ENCODE measurements at places on chromosomes 5 and 9. TPM values are rescaled to one million over a fixed set of nuclear protein-coding genes. Genes with fewer than 3 reads are reported as not detected.

DNA sequence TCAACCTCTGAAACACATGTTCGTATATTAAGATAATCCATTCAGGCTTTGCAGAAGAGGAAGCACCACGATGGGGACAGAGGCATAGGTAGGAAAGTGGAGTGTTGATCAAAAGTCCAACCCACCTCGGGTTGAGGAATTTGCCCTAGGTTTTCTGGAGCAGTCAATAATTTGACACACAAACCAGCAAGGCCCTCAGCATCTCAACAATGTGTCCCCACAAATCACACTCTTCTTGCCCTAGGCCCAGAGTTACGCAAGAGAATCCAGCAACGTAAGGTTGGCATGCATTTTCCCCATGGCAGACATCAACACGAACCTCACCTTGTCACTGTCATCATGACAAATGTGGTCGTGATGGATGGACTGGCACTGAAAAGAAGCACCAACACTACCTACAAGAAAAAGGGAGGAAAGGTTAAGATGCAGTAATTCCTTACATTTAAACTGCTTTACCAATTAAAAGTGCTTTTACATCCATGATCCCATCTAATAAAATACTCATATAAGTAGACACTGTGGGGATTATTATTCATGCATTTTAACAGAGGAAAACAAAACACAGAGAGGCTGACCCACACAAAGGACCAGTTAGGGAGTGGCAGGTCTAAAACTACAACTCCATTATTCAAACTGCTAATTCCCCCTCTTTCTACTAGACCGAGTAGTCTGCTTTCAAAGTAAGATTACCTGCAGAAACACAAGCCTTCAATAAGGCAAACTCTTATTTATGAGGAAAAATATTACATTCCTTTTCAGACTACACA, 24.4 kb upstream of the RNF38 start:
- H3K27ac ChIP-seq, result no peak overlapping the region
- peaks cover 33% of the 10 kb centered on the region for H3K4me1 ChIP-seq
- DNase-seq, result no peak
- H3K27me3 ChIP-seq, result no peaks in the 10 kb centered on the region

DNA sequence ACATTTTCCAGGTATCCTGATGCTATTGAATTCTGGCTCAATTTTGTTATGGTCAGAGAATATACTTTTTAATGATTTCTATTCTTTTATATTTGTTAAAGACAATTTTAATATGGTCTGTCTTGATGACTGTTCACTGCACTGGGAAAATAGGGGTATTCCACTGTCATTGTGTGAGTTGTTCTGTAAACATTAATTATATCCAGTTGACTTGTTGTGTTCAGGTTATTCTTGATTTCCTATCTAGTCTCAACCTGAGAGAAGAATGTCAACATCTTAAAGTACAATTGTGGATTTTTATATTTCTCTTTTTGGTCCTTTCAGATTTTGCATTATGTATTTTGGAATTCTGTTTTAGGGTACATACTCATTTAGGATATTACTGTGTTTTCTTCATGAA, 59.9 kb upstream of the EXOC3 start:
- no peak overlapping the region for H3K27ac ChIP-seq
- no peak overlapping the region for H3K4me3 ChIP-seq
- H3K27me3 ChIP-seq, result peaks cover 17% of the 10 kb centered on the region
- H3K4me1 ChIP-seq, result no peaks in the 10 kb centered on the region
- DNase-seq, result no peak
- peaks cover 8% of the 10 kb centered on the region for H3K36me3 ChIP-seq

- H3K27me3 ChIP-seq, result no peaks in the 10 kb centered on the region
- H3K27ac ChIP-seq, result no peak within 1 kb of the TSS
- no peak for DNase-seq
- H3K4me3 ChIP-seq, result no peak within 1 kb of the TSS
Measured at GRCh38 chr5:79069488-79070349, at the start of the genes BHMT2 and DMGDH. Gene BHMT2 (plus strand): TSS chr5:79069767. CDS start chr5:79069783, 16 bp downstream. Gene DMGDH (minus strand): TSS chr5:79069674. CDS start chr5:79069620, 54 bp downstream.

DNA sequence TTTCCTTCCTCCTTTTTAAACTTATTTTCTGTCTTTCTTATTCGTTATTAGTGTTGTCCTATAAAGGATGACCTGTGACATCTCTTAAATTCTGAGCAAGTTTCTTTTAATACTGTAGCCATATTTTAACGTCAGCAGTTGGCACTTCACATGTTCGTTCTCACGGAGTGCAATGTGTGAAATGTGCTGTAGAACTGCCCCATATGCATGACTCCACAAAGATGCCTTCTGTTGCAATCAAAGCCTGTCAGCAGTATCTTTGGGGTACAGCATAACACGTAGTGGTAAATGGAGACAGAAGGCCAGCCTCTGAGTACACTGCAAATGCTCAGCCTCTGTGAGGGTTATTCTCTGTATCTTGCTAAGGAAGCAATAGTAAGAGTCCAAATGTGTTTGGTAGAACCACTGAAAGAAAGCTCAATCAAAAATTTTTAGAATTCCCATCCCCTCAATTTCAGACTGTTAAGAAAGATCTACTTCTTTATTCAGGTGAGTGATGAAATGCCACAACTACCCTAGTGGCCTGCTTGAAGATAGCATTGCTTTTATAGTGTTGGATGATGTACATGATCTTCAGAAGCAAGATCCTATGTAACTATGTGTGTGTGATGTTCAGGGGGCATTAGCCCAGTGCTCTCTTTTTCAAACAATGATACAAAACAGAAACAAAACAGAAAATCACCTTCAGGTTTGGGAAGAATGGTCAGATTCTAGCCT, 277.7 kb downstream of the TMEM167A start:
- no peak for DNase-seq
- H3K4me3 ChIP-seq, result no peak overlapping the region
- peaks cover 6% of the 10 kb centered on the region for H3K4me1 ChIP-seq

- H3K27ac ChIP-seq, result no peak overlapping the region
- peaks cover 18% of the 10 kb centered on the region for H3K36me3 ChIP-seq
- H3K4me3 ChIP-seq, result peak overlapping the region; percentile 11
- H3K27me3 ChIP-seq, result no peaks in the 10 kb centered on the region
Measured at GRCh38 chr5:55303238-55303690, 4.2 kb downstream of the DHX29 start.

DNA sequence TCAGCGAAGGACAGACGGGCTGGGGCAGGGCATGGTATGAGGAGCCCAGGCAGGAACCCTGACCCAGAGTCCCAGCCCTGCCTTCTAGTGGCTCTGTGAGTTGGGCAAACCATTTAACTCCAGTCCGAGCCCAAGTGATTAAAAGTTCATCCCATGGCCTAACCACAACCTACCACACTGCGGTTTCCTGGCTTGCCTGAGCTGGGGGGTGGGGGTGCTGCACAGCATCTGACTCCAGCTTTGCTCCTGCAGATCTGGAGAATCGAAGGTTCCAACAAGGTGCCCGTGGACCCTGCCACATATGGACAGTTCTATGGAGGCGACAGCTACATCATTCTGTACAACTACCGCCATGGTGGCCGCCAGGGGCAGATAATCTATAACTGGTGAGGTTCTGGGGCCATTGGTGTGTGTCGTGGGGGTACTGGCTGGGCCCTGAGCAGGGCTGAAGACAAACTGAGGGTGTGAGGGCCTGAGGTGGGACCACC, 49.0 kb downstream of the STOM start:
- no peak overlapping the region for H3K27ac ChIP-seq
- no peaks in the 10 kb centered on the region for H3K27me3 ChIP-seq
- DNase-seq, result no peak
- peaks cover 6% of the 10 kb centered on the region for H3K36me3 ChIP-seq

GRCh38 chr5:91670563-91670962, 287.4 kb upstream of the ARRDC3 start:
- no peak overlapping the region for H3K27ac ChIP-seq
- no peaks in the 10 kb centered on the region for H3K4me1 ChIP-seq
- no peaks in the 10 kb centered on the region for H3K27me3 ChIP-seq
- DNase-seq, result no peak
- no peaks in the 10 kb centered on the region for H3K36me3 ChIP-seq

DNA sequence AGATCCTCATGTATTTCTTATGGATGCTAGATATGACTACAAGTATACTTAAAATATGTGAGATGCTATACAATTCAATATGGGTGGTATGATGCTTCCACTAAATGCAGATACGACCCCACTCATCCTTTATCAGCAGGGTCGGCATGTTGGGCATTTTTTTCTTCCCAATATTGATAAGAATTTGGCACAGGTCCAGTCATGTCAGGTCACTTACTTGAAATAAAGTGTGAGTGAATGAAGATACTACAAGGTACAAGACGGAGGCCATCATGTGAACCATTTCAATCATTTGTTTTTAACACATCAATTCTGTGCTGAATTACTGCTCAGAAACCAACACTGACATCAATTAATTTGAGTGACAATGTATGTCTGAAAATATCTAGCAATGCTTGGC, 146.9 kb upstream of the GNA14 start:
- H3K36me3 ChIP-seq, result peaks cover 15% of the 10 kb centered on the region
- DNase-seq, result no peak
- peaks cover 13% of the 10 kb centered on the region for H3K4me1 ChIP-seq
- H3K27me3 ChIP-seq, result no peaks in the 10 kb centered on the region

GRCh38 chr5:178483620-178484019, 106.6 kb downstream of the COL23A1 start:
- peak overlapping the region; percentile 93 for H3K27ac ChIP-seq
- no peak overlapping the region for H3K4me3 ChIP-seq
- H3K4me1 ChIP-seq, result peaks cover 63% of the 10 kb centered on the region
- no peaks in the 10 kb centered on the region for H3K27me3 ChIP-seq
- no peak for DNase-seq
- H3K36me3 ChIP-seq, result no peaks in the 10 kb centered on the region

GRCh38 chr9:31500422-31500821, 884.0 kb upstream of the ACO1 start:
- H3K36me3 ChIP-seq, result no peaks in the 10 kb centered on the region
- H3K4me1 ChIP-seq, result no peaks in the 10 kb centered on the region
- H3K27me3 ChIP-seq, result no peaks in the 10 kb centered on the region
- no peak for DNase-seq
- no peak overlapping the region for H3K27ac ChIP-seq
- H3K4me3 ChIP-seq, result no peak overlapping the region

GRCh38 chr9:128895556-128895955, 13.6 kb downstream of the LRRC8A start:
- H3K27ac ChIP-seq, result no peak overlapping the region
- peaks cover 6% of the 10 kb centered on the region for H3K36me3 ChIP-seq
- no peaks in the 10 kb centered on the region for H3K27me3 ChIP-seq
- H3K4me3 ChIP-seq, result no peak overlapping the region
- no peak for DNase-seq

- no peak for DNase-seq
- H3K4me1 ChIP-seq, result no peaks in the 10 kb centered on the region
- peaks cover 2% of the 10 kb centered on the region for H3K36me3 ChIP-seq
- H3K27ac ChIP-seq, result no peak overlapping the region
- no peak overlapping the region for H3K4me3 ChIP-seq
Measured at GRCh38 chr9:88362681-88363080, 25.6 kb upstream of the SPIN1 start.

- peaks cover 12% of the 10 kb centered on the region for H3K4me1 ChIP-seq
- no peak overlapping the region for H3K4me3 ChIP-seq
- H3K27ac ChIP-seq, result no peak overlapping the region
- DNase-seq, result no peak
Measured at GRCh38 chr5:65359981-65360380, 121.7 kb downstream of the ADAMTS6 start.

DNA sequence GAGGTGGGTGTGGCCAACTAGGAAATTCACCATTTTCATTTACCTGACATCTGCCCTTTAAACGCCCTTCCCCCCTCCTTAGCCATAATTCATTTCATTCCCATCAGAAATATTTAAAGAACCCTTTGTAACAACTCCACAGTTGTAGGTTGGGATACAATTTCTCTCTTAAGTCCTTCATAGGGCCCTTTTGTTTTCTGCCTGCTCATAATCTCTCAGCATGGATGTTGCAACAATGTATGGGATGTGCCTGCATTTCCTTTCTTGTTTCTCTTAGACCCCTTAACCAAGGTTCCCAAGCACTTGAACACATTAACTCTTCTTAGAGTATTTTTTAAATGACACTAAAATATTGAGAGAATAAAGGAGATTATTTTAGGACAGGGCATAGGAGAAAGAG, 51.7 kb upstream of the MYO10 start:
- H3K4me3 ChIP-seq, result no peak overlapping the region
- no peak for DNase-seq
- H3K27me3 ChIP-seq, result peaks cover 4% of the 10 kb centered on the region
- no peak overlapping the region for H3K27ac ChIP-seq
- peaks cover 8% of the 10 kb centered on the region for H3K36me3 ChIP-seq
- H3K4me1 ChIP-seq, result peaks cover 53% of the 10 kb centered on the region

GRCh38 chr9:134353539-134353938, 27.3 kb downstream of the RXRA start:
- no peaks in the 10 kb centered on the region for H3K36me3 ChIP-seq
- H3K4me1 ChIP-seq, result peaks cover 11% of the 10 kb centered on the region
- no peak overlapping the region for H3K4me3 ChIP-seq
- no peak for DNase-seq
- H3K27me3 ChIP-seq, result no peaks in the 10 kb centered on the region

DNA sequence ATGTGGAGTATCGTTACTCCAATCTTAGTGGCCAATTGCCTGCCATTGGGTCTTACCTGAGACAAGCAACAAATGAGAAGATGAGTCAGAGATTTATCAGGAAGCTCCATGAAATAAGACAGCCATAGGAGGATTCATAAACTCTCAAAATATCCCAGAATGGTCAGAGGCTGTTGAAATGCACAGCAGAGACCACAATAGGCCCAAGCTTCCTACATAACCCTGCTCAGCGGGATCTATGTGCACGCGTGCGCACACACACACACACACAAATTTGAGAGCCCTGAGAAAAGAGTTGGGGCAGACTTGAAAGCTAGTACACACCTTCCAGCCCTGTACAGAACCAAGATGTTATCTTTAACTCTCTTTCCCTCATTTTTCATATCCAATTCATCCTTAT, 9.8 kb downstream of the UIMC1 start:
- H3K27me3 ChIP-seq, result no peaks in the 10 kb centered on the region
- peaks cover 7% of the 10 kb centered on the region for H3K4me1 ChIP-seq
- no peak overlapping the region for H3K27ac ChIP-seq
- H3K4me3 ChIP-seq, result no peak overlapping the region
- no peak for DNase-seq

DNA sequence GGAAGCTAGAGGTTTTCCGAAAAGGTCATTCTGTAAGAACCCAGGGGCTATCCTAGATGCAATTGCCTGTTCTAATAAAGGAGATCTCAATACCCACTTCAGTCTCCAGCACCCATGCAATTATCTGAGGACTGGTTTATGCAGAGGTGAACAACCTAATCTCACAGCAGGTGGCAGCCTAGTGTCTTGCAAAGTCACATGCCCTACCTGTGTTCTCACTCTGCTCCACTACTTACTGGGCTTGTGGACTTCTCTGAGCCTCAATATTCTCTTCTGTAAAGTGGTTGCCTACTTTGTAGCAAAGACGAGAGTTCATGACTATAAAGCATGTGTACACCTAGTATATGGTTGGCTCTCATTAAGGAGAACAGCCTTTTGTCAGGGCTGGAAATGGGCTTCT, 21.0 kb upstream of the ALDH1B1 start:
- H3K27ac ChIP-seq, result no peak overlapping the region
- no peak for DNase-seq
- no peak overlapping the region for H3K4me3 ChIP-seq
- peaks cover 18% of the 10 kb centered on the region for H3K4me1 ChIP-seq
- H3K36me3 ChIP-seq, result no peaks in the 10 kb centered on the region

The ANXA2R gene
- 1.2 TPM for total RNA-seq

The HNRNPK gene
- total RNA-seq, result 943 TPM

The PCA3 gene
- total RNA-seq, result not detected

The MOB3B gene
- total RNA-seq, result 21.8 TPM

The PCDHA11 gene
- total RNA-seq, result 6.5 TPM

The LCN9 gene
- 0.30 TPM for total RNA-seq

The FBP1 gene
- total RNA-seq, result 0.80 TPM

The PARP8 gene
- total RNA-seq, result 39.7 TPM
